ENCODE measurements at places on chromosomes 7 and 10.

DNA sequence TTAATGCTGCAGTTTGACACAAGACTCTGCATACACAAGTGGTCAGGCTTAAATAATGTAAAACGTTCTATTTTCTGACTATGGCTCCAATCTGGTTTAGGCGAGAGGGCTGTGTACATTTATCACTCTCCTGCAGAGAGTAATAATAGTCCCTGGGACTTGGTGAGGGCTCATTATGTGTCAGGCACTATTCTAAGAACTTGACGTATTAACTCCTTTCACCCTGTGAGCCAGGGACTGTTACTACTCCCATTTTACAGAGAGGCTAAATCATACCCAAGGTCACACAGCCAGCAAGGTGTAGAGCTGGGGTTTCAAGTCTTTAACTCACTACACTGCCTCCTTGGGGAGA, 187.2 kb upstream of the LYZL2 start:
- no peak for DNase-seq

DNA sequence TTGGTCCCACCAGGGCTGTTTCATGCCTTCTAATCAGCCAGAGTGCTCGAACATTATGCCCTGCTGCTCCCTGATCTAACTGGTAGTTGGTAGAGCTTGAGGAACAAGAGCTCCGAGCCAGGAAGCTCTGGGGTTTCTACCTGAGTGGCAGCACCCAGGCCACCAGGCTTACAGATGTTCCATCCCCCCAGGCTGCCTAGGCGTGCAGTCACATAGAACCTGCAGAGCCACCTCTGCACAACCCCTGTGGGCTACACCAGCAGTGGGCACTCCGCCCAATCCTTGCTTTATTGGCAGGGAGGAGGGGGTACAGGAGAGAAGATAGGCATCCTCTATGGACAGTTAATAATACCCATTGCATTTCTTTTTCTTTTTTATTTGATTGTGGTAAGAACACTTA, 21.8 kb downstream of the MAP3K8 start:
- DNase-seq = no peak

DNA sequence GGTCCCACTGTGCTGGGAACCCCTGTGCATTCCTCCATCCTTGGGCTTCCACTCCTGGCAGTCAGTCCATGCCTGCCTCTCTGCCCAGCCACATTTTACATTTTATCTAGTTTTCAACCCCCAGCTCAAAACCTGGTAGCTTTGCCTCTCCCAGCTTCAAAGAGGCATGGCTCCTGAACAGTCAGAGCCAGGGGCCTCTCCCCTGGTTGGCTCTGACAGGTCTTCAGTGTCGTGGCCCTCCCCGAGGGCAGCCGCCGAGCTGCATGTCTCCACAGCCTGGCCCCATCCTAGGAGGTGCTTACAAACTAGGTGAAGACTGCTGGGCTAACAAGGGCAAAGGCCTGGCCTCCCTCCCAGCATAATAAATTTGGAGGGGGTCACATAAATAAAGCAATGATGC, 14.8 kb downstream of the COBL start:
- DNase-seq = no peak

DNA sequence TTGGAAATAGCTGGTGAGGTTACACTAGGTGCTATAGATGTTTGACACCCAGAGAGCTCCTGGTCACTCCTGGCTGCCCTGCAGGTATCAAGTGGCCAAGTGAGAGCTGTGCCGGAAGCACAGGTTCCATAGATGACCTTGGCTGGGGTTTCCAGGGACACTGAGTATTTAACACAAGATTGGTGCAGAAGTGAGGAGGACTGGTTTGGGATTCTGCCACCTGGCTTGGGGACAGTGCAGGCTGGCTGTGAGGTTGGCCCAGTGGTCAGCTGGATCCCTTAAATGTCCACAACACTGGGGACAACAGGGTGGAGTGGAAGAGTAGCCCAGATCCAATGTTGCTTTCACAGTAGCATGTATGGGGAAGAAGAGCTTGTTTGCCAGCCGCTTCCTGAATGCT, 5.3 kb upstream of the ACHE start:
- no peak for DNase-seq

- DNase-seq = no peak
These were observed 164.0 kb upstream of the NRP1 start for GRCh38 chr10:33498391-33498891.

DNA sequence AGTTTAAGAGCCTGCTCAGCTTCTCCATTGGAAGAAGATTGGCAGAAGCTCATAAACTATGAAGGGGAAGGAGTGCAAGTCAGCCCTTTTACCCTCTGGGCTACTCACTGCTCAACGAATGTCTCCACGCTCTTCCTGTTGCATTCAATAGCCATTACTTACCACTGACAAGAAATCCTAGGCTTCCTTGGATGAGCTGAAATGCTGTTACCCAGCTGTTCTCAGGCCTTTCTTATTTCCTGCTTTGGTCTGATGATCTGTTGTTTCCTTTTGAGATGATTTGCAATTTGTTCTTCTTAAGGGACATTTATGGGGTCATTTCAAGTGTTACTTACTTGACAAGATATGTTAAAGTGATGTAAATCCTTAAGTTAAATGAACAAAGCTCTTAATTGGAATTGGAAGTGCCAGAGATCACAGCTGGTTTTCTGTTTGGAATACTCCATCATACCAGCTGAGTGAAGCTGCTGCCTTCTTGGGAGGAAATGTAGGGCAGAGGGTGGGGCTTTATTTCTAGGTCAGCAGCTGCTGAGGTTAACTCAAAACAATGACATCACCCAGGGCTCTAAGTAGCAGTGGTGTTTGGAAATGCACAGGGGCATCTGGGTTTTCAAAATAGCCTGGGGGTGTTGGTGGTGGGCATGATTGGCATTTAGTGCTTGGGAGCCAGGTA, 170.0 kb downstream of the PRKCQ start:
- DNase-seq = no peak

GRCh38 chr7:10596827-10597226, 376.8 kb upstream of the PHF14 start:
- no peak for DNase-seq

- peak; percentile 27 for DNase-seq
These were observed 692.5 kb downstream of the INHBA start for GRCh38 chr7:41010418-41010817.

DNA sequence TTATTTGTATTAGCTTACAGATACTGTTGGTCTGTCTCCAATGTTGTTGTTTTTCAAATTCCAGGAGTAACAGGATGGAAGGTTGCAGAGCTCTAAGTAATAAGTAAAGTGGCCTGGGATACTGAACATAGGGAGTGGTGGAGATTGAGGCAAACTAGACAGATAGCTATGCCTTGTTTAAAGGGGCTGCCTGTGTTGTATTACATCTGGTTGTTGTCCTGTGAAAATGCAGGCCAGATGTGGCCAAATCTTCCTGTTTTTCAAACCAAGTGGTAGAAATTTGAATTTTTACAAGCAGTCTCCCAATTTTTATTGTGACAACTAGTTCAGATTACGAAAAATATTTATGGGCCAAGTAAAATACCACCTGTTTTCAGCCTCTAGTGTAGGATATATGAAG, 33.5 kb downstream of the BICC1 start:
- DNase-seq = no peak

GRCh38 chr7:68362745-68363518, 1235.3 kb upstream of the AUTS2 start:
- DNase-seq = no peak

DNA sequence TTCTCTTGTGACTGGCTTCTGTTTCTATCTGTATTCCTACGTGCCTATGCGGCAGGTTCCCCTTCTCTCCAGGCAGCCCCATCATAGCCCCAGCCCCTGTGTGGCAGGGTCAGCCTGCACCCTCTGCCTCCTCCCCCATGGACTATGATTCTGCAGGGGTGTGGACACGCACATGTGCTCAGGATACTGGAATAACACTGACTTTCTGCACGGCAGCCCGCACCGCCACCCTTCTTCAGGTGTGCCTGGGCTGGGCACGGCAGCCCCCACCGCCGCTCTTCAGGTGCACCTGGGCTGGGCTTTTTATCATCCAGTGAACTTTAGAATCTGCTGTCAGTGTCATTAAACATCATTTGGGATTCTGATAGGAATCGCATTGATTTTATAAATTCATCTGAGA, 202.6 kb upstream of the PPP2R2D start:
- DNase-seq = no peak

DNA sequence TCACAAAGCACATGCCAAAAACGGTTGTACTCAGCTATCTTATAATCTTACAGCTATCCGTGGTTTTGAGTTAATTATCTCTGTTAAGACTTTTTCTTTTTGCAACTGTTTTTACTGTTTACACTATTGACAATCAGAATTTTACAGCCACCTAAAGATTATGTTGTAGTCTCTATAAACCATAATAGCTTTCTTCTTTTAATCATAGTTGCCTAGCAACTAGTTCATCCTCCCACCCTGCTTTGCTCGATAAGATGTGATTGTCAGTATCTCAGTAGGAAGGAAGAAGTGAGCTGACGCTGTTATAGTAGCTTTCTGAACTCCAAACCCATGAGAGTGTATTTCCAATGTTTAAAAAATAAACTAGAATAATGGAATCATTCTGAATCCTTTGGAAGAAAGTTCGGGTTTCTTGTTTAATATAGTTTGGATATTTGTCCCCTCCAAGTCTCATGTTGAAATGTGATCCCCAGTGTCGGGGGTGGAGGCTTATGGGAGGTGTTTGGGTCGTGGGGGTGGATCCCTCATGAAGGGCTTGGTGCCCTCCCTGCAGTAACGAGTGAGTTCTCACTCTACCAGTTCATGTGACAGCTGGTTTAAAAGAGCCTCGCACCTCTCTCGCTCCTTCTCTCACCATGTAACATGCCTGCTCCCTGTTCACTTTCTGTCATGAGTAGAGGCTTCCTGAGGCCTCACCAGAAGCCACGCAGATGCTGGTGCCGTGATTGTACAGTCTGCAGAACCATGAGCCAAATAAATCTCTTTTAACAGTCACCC, 68.1 kb downstream of the SVOPL start:
- no peak for DNase-seq

GRCh38 chr7:27890205-27890849, 150.4 kb downstream of the TAX1BP1 start:
- no peak for DNase-seq

DNA sequence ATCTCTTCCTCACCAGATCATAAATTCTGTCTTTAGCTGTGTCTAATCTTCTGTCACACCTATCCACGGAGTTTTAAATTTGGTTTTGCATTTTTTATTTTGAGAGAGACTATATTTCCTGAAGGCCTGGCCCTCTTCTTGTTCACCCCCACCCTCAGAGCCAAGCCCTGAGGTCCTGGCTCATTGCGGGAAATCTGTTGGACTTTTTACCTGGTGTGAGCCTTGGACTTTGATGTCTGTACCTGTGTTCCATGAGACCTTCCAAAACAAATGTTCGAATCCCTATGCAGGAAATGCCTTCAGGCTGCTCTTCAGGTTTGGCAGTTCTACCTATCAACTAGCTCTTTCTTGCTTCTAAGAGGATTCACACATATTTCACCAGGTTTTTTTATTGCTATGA, 175.2 kb upstream of the GRB10 start:
- DNase-seq = no peak

DNA sequence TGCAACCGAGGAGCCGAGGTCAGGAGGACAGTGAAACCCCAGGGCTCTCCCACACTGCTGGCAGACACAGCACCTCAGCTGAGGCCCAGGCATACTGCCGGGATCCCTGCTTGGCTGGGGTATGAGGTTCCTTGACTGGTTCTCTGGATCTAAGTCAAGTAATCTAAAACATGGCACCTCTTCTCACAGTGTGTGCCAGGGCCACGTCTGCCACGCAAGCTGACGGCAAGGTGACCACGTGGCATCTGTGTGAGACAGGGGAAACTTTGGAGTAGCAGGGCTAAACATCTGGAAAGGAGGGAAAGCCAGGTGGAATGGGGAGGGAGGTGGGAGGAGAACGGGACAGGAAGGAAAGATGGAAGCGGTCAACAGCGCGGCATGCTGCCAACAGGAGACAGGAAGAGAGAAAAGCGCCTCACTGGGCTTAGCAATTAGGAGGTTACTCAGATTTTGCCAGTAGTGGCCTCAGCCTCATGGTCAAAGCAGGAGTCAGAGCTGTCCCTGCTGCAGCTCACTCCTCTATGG, 103.7 kb downstream of the CXCL12 start:
- DNase-seq = no peak

DNA sequence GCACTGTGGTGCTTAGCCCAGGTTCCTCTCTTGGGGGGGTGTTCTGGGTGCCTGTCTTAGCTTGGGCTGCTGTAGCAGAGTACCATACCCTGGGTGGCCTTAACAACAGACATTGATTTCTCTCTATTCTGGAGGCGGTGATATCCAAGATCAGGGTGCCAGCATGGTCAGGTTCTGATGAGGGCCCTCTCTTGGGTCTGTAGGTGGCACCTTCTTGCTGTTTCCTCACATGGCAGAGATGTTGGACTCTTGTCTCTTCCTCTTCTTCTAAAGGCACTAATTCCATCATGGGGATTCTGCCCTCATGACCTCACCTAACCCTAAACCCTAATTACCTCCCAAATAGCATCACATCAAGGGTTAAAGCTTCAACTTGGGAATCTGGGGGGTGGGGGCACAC, 19.9 kb upstream of the CRHR2 start:
- DNase-seq = no peak

DNA sequence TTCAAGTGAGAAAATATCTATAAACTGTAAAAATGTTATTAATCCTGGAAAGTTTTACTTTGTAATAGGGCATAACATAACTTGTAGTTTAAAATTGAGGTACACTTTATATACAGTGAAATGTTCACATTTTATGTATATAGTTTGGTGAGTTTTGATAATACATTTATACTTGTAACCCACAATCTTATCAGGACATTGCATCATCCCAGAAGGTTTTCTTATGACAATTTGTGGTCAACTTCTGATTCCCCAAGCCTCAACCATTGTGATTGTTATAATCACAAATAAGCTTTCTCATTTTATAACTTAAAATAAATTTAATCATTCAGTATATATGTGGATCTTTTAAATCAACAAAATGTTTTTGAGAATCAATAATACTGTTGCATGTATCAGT, 151.1 kb downstream of the TFPI2 start:
- no peak for DNase-seq

- DNase-seq = no peak
These were observed 86.9 kb downstream of the ZNRF2 start for GRCh38 chr7:30371321-30371720.

DNA sequence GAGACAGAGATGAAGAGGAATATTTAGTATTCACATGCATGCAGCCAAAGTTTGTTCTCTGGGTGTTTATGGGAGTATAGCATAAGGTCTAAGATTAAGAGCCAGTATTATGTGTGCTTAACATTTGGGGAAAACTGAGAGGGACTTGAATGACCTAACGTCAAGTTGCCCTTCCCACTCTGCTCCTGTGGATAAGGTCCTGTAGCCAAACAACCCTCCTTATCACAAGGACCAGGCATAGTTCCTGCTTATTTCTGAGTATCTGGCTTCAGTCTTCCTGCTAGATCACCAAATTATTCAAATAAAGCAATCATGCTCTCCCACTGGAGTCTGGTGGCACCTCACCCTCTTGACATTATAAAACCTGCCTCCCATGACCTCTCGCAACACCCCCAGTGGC, 137.9 kb upstream of the SEMA3E start:
- no peak for DNase-seq

GRCh38 chr10:28300027-28300426, 2.8 kb downstream of the MPP7 start:
- DNase-seq = no peak

Measured in AG09309 (cell line).